Chondrocyte (in vitro differentiated cells): ENCODE measurements at places on chromosomes 2 and 18. TPM values are rescaled to one million over a fixed set of nuclear protein-coding genes. Genes with fewer than 3 reads are reported as not detected.

RSAD2 gene
- total RNA-seq = 0.12 to 0.22 TPM in 2 of 3 replicates, not detected in the other

ASB18 gene
- total RNA-seq = not detected in 3 replicates

TMEM37 gene
- 0.36 to 1.1 TPM (median 0.77 TPM) in 3 replicates for total RNA-seq

RIT2 gene
- not detected in 3 replicates for total RNA-seq

ADRA2B gene
- 0.07 TPM in 1 of 3 replicates, not detected in the others for total RNA-seq

RBM44 gene
- 0.48 to 0.54 TPM (median 0.50 TPM) in 3 replicates for total RNA-seq

IL36B gene
- total RNA-seq = not detected in 3 replicates

PDE1A gene
- total RNA-seq = 0.69 to 4.5 TPM (median 1.1 TPM) in 3 replicates

CDK15 gene
- 3.6 to 5.9 TPM (median 4.6 TPM) in 3 replicates for total RNA-seq
